ENCODE measurements at places on chromosomes 1 and 21.

DNA sequence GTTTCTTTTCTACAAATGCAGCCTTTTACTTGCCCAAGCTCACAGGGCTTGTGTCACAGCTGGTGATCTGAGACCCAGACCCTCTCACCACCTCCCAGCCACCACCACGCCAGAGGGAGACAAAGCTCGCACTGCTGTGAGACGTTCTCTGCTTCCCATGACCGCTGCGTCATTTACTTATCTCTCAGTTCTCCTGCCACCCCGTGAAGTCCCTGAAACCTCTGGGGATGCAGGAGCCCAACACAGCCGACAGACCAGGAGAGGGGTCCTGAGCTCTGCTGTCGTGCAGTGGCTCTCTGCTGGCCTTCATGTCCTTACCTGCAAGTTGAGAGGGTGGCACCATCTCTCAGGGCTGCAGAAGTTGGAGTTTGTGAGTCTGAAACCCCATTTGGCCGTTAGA lies 77.7 kb downstream of the SLC16A1 start:
- no peak for DNase-seq

DNA sequence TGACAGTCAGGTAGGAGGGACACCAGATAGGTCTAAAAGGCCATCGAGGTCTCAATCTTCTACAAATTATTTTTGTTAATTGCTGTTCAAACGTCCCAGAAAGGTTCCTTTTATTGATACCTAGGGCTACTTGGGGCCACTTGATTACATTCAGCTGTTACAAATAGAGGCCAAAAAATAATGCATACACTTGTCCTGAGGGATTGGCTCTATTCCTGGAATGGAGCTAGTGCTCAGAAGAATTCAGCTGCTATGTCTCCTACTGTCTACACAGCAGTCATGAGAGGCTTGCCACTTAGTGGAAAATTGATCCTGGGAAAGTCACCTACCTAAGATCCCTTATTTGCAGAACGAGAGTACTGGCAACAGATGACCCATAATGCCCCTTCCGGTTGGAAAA lies 498.3 kb downstream of the ADGRL2 start:
- no peak for DNase-seq

DNA sequence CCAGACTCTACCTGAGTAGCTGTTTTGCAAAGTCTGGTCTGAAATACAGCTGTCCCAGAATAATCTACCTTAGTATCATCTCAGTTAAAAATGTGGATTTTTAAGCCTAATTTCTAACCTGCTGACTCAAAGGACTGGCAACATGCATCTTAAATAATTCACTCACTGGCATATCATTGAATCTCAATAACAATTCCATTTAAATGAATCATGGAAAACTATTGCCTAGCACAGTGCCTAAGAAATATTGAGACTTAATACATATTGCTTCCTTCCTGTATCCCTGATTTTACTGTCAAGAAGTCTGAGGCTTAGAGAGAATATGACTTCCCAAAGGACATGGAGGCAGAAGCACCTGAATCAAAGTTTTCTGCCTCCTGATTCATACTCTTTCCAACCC lies 3.1 kb downstream of the CCDC190 start:
- DNase-seq: no peak

GRCh38 chr1:207034998-207035397 lies 2.4 kb upstream of the C1orf116 start:
- DNase-seq: no peak
